Skeletal muscle tissue (tissue), 5 donors: ENCODE measurements at places on chromosomes 3 and 15. TPM values are rescaled to one million over a fixed set of nuclear protein-coding genes. Genes with fewer than 3 reads are reported as not detected.

Gene DIS3L
- total RNA-seq: 28.7 TPM

Gene NEK11
- 20.9 TPM for total RNA-seq

Gene KIF15
- total RNA-seq: 6.3 TPM

Gene CACNA2D3
- total RNA-seq: 3.1 TPM

Gene TGM4
- not detected for total RNA-seq

Gene IL5RA
- not detected for total RNA-seq

Gene CDC25A
- 3.7 TPM for total RNA-seq

Gene LHFPL4
- not detected for total RNA-seq

Gene CHRNB4
- under 0.01 TPM for total RNA-seq

Gene CDHR4
- not detected for total RNA-seq
